LHCN-M2 (cell line): ENCODE measurements at places on chromosomes 2 and 18. TPM values are rescaled to one million over a fixed set of nuclear protein-coding genes. Genes with fewer than 3 reads are reported as not detected.
A peak's percentile ranks its signal among the peaks of the same experiment; 100 is the strongest.

DNA sequence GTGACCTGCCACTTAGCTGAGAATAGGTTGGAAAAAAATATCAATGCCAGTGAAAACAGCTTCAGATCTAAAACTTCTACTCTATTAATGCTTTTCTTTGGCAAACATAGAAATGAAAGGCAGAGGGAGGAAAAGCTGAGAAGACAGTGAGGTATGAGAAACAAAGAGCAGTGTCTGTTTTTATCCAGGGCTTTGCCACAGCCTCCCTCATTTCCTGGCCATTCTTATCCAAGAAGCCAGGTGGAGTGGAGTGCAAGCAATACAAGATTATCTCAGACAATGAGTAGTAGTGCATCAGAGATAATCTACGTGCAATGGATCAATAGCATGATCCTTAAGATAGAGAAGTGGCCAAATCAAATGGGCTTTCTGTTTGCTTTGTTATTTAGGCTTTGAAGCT, 808.7 kb upstream of the PIK3C3 start:
- no peak for DNase-seq

DNA sequence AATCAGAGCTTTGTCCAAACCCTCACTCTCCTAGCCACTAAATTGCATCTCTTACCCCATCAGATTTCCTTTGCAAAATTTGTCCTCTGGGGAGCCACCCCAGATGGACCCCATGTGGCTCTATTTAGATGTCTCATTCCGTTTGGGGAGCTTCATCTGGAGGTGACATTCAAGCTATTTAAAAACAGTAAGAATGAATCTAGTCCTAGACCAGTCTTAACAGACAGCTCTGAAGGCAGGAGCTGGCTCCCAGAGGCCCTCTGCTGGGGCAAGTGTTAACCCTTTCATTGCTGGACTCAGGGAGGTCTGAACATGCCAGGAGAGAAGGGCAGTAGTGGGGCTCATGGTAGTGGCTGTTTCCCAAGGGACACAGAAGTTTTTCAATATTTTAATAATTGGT, 59.2 kb downstream of the RPL37A start:
- no peak for DNase-seq

- DNase-seq = peak; percentile 7
Measured at GRCh38 chr2:125169022-125169763, 1144.1 kb downstream of the CNTNAP5 start.

GRCh38 chr2:10119027-10119325, 3.6 kb upstream of the RRM2 start:
- no peak for DNase-seq

DNA sequence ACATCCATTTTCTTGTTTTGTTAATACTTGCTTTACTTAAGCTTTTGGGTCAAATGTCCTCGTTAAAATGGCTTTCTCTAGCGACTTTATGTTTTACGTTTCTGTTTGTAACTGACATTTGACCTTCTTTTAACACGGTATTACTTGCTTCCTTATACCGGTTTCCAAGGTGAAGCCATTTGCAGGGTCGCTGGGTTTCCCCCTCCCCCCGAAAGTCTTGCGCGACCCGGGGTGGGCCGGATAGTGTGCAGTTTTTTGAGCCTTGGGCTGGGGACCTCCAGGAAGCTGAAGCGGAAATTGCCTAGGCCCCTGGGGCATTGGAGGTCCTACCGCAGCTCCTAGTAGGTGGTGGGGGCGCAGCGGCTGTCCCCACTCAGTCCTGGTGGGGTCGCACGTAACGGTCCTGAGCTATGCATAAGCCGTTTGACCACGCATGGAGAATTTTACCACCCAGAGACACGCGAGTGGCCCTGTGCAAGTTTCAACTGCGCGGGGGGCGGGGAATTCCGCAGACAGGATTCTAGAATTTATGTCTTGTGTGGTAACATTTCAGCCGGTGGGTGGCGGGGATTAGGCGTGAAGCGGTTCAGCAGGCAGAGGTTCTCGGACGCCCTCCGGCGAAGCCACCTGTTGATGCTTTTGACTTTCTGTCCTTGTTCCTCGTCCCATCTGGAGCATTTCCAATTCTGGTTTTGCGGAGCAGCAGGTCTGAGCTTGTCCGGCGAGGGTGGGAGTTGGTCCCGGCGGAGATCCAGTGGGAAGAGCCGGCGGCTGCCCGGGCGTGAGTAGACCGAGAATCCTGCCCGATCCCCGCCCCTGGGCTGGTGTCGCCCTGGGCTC, 2.4 kb downstream of the CFLAR start:
- peak; percentile 93 for DNase-seq

DNA sequence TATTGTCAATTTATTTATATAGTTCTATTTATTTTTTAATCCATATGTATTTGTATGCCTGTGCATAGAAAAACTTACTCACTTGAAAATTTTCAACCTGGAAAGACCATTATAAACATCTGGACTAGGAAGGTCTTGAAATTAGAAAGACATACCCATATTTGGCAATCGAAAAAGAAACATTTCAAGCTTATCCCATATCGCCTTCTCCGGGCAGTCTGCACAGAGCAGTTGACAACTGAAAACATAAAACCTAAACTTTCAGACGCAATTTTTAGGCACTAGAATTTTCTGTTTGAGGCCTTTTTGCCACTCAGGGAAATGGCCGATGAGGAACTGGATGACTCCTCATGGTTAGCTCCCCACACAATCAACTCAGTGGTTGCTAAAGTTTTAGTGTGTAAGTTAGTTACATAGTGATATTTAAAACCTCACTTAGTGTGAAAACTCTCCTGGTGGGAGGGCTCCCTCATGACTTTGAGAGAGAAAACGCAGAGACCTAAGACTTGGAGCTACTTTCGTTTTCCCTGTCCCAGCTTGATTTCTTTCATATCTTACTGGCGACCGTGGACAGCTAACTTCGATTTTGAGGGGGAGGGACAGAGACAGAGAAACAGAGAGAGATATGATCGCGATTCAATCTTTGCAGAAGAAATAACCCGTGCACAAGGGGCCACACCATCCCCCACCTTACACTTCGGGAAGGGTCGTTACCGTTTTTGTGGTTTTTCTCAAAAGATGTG, 3.2 kb upstream of the HOXD12 start:
- no peak for DNase-seq

Gene RGPD4
- not detected in 2 replicates for total RNA-seq
